Inflammatory macrophage treated with lipopolysaccharide for 1 hour (primary cell): ENCODE measurements at places on chromosomes 12 and 14.
A peak's percentile ranks its signal among the peaks of the same experiment; 100 is the strongest.

DNA sequence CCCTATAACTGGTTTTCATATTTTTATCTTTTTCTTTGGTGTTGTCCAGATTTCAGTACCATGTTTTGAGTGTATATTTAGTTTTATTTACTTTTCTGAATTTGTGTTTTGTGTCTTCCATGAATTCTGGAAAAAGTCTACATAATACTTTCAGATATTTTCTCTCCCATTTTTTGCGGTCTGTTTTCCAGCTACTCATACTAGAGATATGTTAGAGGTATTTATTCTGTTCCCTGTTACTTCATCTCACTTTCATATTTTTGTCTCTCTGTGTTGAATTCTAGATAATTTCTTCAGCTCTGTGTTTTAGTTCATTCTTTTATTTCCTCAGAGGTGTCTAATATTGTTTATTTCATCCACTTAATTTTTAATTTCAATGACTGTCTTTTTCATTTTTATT, 74.2 kb downstream of the IFT81 start:
- DNase-seq = no peak

DNA sequence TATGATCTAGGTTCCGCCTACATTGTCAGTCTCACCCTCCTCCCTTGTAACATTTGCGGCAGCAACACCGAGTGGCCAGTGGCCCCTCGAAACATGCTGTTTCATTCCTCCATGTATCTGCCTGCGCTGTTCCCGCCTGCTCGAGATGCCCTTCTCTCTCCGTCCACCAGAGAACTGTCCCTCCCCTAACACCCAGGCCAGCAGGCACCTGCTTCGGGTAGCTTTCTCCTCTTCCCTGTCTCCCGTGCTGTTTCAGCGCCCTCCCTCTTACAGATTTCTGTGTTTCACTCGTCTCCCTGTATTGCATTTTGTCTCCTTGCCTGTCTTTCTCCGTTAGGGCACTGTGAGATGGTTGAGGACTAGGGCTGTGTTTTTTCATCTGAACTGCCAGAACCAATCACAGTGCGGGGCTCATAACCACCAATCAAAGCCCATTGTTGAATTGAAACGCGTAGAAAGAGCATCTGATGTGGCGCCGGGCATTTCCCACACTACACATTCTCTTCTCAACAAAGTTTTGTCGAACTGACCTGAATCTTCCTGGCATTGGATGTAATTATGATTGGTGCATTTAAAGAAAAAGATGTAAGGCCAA, 40.9 kb upstream of the ELK3 start:
- no peak for DNase-seq

DNA sequence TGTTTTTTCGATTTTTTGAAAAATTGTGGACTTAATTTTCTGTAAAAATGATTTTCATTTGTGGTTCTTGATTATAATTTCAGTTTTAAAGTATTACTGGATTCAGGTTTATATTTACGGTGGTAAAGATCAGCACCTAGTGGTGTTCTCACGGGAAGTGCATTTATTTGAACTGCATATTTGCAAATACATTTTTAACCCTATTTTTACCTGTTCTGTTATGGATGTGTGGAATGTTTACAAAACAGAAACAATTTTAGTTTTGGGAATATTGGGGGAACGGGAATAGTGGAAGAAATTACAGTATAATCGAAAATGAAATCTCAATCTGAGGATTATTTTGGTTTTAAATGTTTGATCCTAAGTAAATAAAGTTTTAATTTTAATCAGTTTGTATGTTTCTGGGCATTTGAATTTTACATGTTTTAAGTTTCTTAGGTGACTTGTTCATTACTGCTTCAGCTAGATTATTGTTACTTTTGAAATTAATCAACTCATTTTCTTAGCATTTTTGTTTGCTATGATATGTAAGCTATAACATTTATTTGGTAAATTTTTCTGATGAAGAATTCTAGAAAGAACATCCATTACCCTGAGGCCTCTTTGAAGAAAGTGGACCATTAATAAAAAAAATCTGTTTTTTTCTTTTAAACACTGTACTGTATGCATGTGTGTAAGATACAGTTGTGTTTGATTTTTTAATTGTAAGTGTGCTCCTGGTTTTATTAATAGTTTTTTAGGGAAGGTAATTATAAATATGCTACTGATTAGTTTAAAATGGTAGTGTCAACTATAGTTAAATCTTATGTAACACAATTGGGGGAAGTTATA, 942 bp downstream of the ATF7IP start:
- DNase-seq = peak; percentile 35

GRCh38 chr12:32455607-32456071, 56.3 kb downstream of the FGD4 start:
- peak; percentile 89 for DNase-seq

DNA sequence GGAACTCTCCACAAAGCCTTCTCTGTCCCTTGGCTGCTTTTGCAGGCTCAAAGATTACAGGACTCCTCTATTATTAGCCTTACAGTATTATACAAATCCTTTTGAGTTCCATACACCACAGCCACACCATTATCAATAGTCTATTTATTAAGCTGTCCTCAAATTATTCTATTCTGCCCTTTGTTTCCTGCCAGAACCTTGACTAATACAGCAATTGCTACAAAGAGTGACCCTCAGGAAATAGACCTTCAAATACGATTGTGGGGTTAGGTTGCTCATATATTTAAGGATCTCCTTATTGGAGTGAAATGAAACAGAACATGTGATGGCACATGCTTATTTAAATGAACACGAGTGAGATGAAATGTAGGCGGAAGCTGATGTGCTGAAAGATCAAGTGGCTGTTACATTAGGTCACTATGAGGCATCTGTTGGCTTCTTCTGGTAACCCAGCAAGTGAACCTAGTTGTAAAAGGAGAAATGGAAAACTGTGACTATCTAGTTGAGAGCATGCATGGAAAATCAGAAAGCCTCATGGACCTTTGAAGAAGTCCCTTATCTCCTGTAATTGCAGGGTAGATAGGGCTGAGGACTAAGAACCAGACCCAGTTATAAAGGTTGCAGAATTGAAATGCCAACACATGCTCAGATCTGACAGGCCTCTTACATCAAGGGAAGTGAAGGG, 75.5 kb downstream of the AVPR1A start:
- DNase-seq = peak; percentile 15

- no peak for DNase-seq
These were observed at the start of gene CACNB3 for GRCh38 chr12:48817873-48818830. Gene CACNB3, plus strand, starts transcription at chr12:48818496. Its CDS starts 434 bp downstream, at chr12:48818930.

DNA sequence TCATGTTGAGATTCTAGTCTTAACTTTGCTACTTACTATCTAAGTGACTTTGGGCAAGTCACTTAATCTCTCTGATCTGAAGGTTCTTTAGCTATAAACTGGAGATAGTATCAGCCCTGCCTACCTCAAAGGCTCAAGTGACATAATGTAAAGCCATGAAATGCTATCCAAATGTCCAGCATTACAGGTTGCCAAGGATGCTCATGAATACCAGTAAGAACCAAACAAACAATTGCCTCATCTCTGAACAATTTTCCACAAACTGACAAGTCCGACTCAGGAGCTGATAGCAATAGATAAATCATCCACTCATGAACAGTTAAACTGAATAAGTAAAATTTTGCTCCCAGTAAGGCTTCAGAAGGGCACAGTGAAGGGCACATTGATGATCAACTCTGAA, 51.5 kb downstream of the LMNTD1 start:
- DNase-seq = no peak

DNA sequence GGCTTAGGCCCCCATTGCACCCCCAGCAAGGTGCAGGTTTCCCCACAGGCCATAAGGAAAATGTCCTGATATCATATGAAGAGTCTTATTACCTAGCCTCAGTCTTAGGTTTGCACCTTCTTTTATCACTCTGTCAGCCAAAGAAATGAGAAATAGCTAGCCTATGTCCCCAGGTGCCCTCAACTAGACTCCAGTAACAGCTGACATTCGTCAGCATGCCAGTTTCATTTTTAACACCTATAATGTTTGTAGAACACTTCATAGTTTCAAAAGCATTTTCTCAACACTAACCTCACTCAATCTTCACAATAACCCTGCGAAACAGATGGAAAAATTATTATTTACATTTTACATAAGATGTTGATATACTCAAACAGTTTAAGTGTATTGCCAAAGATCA, 24.0 kb upstream of the OR10P1 start:
- DNase-seq = no peak

DNA sequence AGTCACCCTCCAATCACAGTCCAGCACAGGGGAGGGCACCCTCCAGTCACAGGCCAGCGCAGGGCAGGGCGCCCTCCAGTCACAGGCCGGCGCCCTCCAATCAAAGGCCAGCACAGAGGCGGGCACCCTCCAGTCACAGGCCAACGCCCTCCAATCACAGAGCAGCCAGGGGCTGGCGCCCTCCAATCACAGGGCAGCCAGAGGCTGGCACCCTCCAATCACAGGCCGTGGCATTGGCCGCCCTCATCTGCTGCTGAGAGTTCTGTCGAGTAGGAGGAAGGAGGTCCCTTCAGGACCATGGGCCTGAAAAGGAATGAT, 26.6 kb downstream of the DDX51 start:
- no peak for DNase-seq

GRCh38 chr12:2319136-2319535, 266.3 kb downstream of the CACNA1C start:
- DNase-seq = no peak

- DNase-seq = no peak
These were observed 429.3 kb upstream of the SOX5 start for GRCh38 chr12:24378548-24379407.

GRCh38 chr12:42886160-42886559, 296.6 kb upstream of the PRICKLE1 start:
- no peak for DNase-seq

DNA sequence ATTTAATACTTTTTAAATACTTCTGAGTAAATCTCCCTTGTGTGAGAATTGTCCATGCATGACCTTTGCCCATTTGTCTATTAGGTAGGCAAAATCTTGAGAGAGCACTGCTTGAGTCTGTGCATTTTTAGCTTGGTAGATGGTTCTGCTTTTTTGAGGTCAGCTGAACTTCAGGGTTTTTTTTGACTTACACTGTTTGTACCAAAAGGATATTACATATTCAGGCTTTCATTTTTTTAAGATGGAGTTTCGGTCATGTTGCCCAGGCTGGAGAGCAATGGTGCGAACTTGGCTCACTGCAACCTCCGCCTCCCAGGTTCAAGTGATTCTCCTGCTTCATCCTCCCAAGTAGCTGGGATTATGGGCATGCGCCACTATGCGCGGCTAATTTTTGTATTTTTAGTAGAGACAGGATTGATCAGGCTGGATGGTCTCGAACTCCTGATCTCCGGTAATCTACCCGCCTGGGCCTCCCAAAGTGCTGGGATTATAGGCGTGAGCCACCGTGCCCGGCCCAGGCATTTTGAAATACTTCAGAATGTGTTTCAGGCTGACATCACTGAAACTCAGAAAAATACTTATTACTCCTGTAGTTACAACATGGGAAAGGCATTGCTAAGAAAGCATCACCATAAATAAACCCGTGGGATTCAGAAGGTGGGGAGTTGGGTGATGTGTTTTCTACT, 11.1 kb downstream of the RASSF3 start:
- peak; percentile 76 for DNase-seq

- no peak for DNase-seq
These were observed 465.4 kb downstream of the NPAS3 start for GRCh38 chr14:33404054-33404453.

DNA sequence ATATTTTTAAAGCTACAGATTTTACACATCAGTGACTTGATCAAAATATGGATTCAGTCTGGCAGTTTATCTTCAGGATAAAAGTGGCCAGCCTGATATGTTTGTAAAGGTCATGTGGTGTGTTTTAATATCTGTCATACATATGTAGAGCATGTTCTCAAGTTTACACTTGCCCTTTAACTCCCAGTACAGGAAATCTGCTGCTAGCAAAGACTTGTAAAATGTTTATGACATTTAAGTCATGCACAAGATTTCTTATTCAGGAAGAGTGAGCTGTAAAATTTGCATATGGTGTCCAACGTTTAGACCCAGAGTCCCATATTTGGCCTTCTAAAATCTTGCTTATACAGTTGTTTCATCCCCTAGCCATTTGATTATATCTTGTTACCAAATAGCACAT, 197.5 kb upstream of the FLRT2 start:
- DNase-seq = no peak

DNA sequence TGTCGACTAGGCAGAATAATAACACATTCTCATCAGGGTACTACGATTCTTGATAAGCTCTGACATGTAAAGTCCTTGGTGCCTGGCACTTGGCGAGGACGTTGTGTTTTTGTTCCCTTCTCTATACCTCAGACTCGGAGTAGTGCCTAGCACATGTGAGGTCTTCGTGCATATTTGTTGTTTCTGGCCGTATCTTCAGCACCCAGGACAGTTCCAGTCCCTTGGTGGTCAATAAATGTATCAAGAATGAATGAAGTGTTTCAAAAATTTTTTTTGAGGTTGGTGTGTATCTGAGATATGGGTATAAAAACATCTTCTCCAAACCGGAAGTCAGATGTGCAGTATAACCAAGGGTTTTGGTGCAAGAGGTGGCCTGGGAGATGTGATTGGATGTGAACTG, 198.2 kb downstream of the AACS start:
- no peak for DNase-seq

DNA sequence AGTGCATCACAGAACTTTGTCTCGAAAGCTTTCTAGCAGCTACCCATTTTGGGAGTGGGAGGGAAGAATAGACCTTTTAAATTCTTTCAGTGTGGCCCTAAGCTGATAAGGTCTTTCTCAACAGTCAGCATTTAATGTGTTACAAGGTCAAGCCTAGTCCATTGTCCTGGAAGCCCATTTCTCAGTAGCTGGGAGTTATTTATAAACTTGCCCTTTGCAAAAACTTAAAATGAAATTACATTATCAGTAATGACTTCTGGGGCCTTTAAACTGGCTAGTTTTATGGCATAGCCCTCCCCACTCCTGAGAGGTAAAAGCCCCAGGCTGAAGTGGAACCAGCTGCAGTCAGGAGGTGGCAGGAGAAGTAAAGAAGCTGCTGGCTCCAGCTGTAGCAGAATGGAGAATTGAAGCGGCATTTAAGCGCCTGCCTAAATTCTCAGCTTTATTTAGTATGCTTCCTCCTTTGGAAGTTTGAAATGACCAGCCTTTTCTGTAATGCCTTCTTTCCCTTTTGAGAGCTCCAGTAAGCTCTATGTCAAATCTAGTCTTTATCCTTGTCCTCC, 12.4 kb downstream of the COPZ1 start:
- peak; percentile 40 for DNase-seq

GRCh38 chr14:51495319-51495718, 156.4 kb upstream of the FRMD6 start:
- DNase-seq = no peak

- no peak for DNase-seq
These were observed 239.1 kb downstream of the VRK1 start for GRCh38 chr14:97036086-97036852.

- DNase-seq = no peak
These were observed 104.3 kb upstream of the KITLG start for GRCh38 chr12:88684610-88685009.

DNA sequence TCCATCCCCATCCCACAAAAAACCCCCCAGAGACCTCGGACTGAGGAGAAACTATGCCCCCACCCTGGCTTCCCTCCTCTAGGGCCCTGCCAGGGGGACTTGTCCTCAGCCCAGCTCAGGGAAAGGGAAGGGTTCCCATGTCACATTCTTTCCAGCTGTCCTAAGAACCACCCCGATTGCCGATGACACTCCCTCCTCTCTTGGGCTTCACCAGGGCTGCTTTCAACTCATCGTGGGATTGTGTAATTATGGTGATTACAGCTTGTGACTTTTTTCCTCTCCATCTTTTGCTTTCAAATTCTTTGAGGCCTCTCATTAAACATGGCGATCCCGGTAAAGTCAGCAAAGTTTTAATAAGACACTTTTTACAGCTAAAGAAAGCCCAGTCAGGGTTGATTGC, 344.0 kb downstream of the DPF3 start:
- peak; percentile 37 for DNase-seq
